GM23248 (cell line): ENCODE measurements at places on chromosomes 3 and 15. TPM values are rescaled to one million over a fixed set of nuclear protein-coding genes. Genes with fewer than 3 reads are reported as not detected.

DNA sequence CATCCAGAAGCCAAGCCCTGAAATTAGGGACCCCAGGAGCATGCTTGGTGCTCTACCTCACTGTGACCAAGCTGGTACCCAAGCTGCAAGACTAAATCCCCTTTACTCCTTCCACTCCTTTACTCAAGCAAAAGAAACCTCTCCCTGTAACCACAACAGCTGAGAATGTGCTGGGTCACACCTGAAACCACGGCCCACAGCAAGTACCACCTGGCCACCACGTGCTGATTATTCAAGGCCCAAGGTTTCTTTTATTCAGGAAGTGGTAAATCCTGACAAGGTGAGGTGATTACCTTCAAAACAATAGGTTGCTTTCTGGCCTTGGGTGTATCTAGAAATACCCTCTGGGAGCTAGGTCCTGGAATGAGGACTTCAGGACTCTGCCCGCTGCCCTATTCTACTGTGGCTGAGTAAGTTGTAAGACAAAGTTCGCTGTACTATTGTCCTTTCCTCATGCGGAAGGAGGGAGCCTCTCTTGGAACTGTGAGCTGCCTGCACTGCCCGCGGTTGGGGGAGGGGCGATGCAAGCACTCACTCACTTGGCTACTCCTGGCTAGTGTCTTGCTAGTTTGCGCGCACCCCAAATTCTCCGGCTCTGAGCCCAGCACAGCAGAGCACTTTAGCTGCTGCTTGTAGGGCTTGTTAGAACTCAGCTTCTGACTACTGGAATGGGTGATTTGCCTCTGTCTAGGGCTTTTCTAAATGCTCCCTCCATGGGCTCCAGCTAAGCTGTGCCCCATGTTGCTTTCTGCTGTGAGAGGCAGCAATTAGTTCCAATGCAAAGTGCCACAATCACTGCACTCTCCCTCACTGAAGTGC is 487.1 kb upstream of the CNTN3 start:
- no peak for DNase-seq

GRCh38 chr15:93072411-93073394 is 16.3 kb downstream of the RGMA start:
- DNase-seq: peak; percentile 51

- DNase-seq: no peak
Measured at GRCh38 chr15:71632576-71633195, 177.7 kb upstream of the NR2E3 start.

GRCh38 chr3:128427175-128427857 is 39.4 kb downstream of the DNAJB8 start:
- DNase-seq: no peak

DNA sequence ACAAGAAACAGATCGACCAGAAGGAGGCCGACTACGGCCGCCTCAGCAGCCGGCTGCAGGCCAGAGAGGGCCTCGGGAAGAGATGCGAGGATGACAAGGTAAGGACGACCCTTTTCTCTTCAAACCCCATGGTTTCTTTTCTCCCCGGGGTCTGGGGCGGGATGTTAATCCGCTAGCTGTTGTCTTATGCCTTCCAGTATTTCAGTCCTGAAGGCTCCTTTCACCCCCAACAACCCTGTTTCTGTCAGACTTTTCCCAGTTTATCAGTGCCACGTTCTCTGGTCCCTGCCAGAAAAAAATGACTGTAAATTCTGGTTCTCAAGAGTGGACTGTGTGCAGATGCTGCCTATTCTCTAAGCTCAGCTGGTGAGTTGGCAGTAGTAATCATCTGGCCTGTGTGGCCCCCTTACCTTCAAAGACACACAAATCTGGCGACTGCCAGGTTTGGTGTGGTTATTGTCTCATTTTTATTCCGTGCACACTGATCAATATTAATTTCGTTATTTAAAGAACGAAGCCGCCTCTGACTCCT is 806 bp downstream of the GOLM2 start:
- DNase-seq: peak; percentile 58

- DNase-seq: no peak
Measured at GRCh38 chr3:182178488-182179200, 466.9 kb downstream of the SOX2 start.

DNA sequence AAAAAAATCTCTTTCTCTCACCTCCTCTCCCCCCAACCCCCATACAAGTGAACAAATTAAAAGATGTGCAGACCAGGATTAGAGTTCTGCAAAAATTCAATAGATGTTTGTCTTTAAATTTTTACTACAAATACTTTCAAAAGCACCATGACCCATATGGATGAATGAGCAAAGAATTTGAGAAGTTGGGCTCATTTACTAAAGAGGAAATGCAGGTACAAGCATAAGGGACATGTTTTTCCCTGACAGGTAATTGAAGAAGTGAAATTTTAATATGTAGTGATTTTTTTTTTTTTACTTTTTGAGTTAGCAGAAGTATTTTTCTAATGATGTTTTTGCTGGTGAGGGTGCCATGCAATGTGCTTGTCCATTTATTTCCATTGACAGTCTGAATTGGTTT is 15.3 kb downstream of the PIK3CA start:
- DNase-seq: no peak

DNA sequence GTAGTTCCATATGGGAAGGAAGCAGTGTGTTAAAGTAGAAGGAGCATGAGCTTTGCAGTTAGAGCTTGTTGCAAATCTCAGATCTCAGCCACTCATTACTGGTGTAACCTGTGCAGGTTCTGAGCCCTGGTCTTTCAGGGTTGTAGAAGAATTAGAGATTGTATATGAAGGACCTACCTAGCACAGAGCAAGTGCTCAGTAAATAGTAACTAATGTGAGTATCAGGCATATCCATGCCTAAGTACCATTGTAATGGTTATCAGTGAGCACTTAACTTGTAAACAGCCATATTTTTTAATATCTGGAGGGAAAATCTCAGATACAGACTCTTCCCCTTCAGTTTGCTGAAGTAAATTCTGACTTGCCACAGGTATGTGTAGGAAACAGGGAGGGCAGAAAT is 59.3 kb downstream of the MAP6D1 start:
- no peak for DNase-seq

- DNase-seq: peak; percentile 18
Measured at GRCh38 chr3:47571391-47572175, 7.1 kb downstream of the CSPG5 start.

Gene ARHGEF3
- 2.6 and 3.0 TPM in 2 replicates for polyA plus RNA-seq

Gene FAM174B
- 1.8 and 3.1 TPM in 2 replicates for polyA plus RNA-seq

Gene IL16
- 0.53 and 0.94 TPM in 2 replicates for polyA plus RNA-seq

Gene CDCP1
- 8.8 and 9.9 TPM in 2 replicates for polyA plus RNA-seq

Gene PPARG
- polyA plus RNA-seq: 0.49 and 0.79 TPM in 2 replicates
